Fibroblast of lung (primary cell): ENCODE measurements at places on chromosomes 7 and 10. TPM values are rescaled to one million over a fixed set of nuclear protein-coding genes. Genes with fewer than 3 reads are reported as not detected.

PNLIPRP1 gene
- polyA plus RNA-seq, result not detected in 2 replicates

EPO gene
- polyA plus RNA-seq, result not detected in 2 replicates

METTL27 gene
- 0.96 and 2.1 TPM in 2 replicates for polyA plus RNA-seq

C7orf57 gene
- not detected in 2 replicates for polyA plus RNA-seq

ARHGEF5 gene
- polyA plus RNA-seq, result 3.1 and 4.7 TPM in 2 replicates

CADPS2 gene
- 9.6 and 11.5 TPM in 2 replicates for polyA plus RNA-seq

ADARB2 gene
- not detected in 2 replicates for polyA plus RNA-seq

GLI3 gene
- 6.5 and 7.3 TPM in 2 replicates for polyA plus RNA-seq

AMPH gene
- polyA plus RNA-seq, result 2.4 and 9.0 TPM in 2 replicates

ELAPOR2 gene
- polyA plus RNA-seq, result 3.6 and 5.5 TPM in 2 replicates

DPP6 gene
- polyA plus RNA-seq, result not detected in 2 replicates

WDR91 gene
- polyA plus RNA-seq, result 6.0 and 10.7 TPM in 2 replicates

PCLO gene
- polyA plus RNA-seq, result 0.03 and 0.10 TPM in 2 replicates

STEAP1 gene
- 26.1 and 57.0 TPM in 2 replicates for polyA plus RNA-seq

RBP4 gene
- polyA plus RNA-seq, result 0.28 TPM in 1 of 2 replicates, not detected in the other

CALCR gene
- polyA plus RNA-seq, result not detected in 2 replicates

NUPR2 gene
- not detected in 2 replicates for polyA plus RNA-seq

ZC3HAV1 gene
- 28.8 and 31.8 TPM in 2 replicates for polyA plus RNA-seq

WAC gene
- polyA plus RNA-seq, result 76.1 and 94.2 TPM in 2 replicates

ABCC2 gene
- 0.17 and 0.21 TPM in 2 replicates for polyA plus RNA-seq

TMEM196 gene
- polyA plus RNA-seq, result not detected in 2 replicates

ZNF467 gene
- 0.15 and 0.89 TPM in 2 replicates for polyA plus RNA-seq

TAS2R41 gene
- not detected in 2 replicates for polyA plus RNA-seq

DNAH11 gene
- polyA plus RNA-seq, result 0.16 and 0.34 TPM in 2 replicates

PLAC9 gene
- polyA plus RNA-seq, result 17.4 and 40.4 TPM in 2 replicates

AKR1C4 gene
- polyA plus RNA-seq, result not detected in 2 replicates

COL28A1 gene
- 0.01 TPM in 1 of 2 replicates, not detected in the other for polyA plus RNA-seq
